ENCODE measurements at places on chromosomes 1 and 21.

DNA sequence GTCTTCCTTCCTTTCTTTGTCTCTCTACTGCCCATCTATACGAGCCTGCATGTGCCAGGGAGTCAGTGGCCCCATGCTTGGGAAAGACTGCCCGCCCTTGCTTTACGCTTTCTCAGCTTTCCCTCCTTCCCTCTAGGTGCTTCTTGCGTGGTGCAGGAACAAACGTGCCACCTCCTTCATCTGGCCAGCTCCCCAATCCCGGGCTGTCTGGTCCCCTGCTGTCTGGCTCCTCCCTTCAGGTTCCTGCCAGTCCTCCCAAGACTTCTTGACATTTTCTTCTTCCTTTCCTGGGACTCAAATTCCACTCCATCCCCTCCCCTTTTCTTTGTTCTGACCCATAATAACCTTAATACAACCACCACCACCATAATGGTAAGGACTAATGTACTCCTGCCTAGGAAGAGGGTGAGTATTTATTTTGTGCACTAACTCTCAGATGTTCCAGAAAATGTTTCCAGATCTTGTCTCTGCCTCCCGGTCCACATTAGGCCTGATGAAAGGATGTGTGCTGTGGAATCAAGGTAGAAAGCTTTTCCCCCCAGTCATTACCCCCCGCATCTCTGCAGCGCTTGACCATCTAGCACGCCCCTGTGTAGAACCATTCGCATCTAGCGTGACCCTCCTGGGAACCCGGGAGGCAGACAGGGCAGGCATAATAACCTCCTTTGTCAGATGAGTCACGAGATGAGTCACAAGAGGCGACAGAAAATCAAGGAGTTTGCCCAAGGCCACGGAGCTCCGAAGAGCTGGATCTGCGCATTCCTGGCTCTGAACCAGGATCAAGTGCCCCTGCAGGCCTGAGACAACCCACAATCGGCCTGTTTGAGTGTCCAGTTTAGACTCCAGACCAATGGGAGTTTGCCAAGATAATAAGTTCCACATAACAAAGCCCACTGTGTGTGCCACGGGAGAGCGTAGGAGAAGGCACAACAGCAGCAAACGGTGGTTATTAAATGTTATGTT lies 60.1 kb upstream of the NEK2 start:
- DNase-seq: no peak

GRCh38 chr1:245677461-245678240 lies 522.9 kb downstream of the KIF26B start:
- DNase-seq: no peak

- DNase-seq: no peak
Observed at GRCh38 chr1:213362598-213362997, 311.6 kb downstream of the RPS6KC1 start.

- no peak for DNase-seq
Observed at GRCh38 chr1:223609977-223610376, 55.5 kb downstream of the CAPN8 start.

GRCh38 chr1:204936765-204937164 lies 66.1 kb downstream of the NFASC start:
- no peak for DNase-seq

DNA sequence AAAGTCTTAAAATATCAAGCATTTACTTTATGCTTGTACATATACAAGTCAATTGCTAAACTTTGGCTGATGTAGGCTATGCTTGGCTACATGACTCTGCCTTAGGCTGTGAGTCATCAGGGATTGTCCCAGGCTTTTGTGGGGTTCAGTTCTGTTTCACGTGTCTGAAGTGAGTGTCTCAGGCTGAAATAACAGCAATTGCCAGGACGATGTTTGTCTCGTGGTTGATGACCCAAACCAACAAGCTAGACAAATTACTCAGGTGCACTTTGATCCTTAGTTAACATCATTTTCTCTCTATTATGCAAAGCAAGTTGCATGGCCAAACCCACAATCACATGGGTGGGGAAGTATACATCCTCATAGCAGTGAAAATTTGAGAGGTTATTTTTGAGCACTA lies 410.1 kb downstream of the BRINP3 start:
- no peak for DNase-seq

- DNase-seq: no peak
Observed at GRCh38 chr1:115332813-115333608, 5.0 kb downstream of the NGF start.

DNA sequence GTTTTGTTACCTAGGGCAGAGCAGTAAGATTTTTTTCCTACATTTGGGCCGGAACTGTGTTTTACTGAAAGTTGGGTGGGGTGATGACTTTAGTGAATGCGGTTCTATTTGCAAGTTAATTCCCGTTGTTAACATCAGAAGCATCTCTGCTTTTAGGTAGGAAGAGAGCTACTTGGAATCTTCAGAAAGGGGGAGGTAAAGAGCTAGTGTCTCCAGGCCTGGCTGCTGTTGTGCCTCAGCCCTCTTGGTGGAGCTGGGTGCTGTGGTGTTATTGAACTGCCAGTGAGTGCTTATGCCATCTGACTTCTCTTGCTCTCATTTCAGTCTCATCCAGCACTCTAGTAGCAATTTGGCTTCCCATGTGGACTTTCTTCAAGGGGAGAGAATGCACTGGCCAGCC lies 3.4 kb downstream of the KDM4A start:
- DNase-seq: no peak

- no peak for DNase-seq
Observed at GRCh38 chr1:235014756-235015155, 113.9 kb downstream of the TOMM20 start.

DNA sequence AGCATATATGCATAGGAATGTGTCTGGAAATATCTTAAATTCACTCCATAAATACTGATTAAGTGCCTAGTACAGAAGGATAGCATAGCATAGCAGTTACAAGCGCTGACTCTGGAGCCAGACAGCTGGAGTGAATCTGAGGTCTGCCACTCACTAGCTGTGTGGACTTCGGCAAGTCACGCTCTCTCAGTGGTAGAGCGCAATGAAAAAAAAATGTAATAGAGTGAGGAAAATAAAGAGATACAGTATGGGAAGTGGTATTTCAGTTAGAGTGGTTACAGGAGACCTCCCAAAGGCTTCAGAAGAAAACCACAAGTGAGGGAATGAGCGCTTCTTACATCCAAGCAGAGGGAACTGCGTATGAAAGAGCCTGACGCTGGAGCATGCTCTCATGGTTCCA lies 338.9 kb upstream of the PRMT6 start:
- DNase-seq: no peak

DNA sequence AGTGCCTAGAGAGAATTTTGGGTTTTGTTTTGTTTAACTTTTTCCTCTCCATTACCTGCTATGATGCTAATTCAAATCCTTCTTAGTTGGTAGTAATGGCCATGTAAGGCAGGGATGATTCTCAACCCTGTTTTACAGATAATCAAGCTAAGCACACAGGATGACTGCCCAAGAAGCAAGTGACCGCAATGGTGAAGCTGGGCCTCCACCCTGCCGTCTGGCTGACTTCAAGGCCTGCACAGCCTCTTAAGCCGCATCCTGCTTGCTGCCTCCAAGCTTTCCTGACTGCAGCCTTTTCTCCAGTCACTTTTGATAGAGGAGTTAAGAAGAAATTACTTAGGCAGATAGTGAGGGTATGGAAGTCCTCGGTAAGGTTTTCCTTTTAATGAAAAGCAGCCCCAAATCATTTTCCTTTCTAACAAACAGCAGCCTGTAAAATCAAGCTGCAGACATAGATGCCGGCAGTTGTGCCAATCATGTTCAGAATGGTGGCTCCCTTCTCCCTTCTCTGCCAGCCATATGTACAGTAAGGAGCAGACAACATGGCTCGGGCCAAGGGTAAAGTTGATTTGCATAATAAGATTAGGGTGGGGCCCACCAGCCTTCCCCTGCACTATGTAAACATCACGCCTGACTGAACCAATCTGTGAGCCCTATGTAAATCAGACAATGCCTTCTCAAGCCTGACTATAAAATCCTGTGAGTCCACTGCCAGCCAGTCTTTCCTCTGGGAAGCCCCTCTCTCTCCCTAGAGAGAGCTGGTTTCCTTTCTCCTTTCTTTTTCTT lies 8.8 kb upstream of the CTBS start:
- DNase-seq: no peak

DNA sequence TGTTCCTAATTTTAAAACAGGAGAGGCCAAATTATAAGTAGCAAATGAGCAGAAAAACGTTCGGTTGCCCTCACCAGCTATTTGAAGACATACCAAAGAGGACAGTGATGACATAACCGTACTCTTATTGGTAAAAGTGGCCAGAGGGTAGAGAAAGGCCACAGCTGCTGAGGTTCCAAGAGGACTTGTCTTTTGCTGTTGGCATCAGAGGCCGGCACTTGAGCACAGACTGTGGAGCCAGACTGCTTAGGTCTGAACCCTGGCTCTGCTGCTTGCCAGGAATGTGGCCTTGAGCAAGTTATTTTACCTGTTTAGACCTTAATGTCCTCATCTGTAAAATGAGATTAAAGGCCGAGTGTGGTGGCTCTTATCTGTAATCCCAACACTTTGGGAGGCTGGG lies 14.9 kb downstream of the ETV3L start:
- DNase-seq: no peak

GRCh38 chr21:30439975-30440374 lies at the start of gene KRTAP15-1:
KRTAP15-1 (plus strand) TSS chr21:30440275; CDS start chr21:30440328, 53 bp downstream.
- DNase-seq: no peak

DNA sequence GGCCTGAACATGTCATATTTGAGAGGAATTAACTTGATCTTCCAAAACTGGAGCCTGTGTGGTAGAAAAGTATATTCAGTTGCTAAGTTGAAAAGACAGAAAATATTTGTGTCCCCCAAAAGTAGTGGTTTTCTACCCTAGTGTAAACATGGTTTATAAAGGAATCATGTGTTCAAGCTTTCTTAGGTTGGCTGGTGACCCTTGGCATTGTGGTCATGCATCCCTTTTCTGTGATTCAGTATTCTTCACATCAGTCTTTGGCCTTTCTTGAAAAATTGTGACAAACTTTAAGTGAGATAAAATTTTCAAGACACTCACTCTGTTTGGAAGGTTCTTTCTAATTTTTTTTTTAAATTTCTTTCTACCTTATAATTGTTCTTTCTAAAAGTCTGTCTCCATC lies 193.2 kb downstream of the DHRS3 start:
- no peak for DNase-seq

- no peak for DNase-seq
Observed at GRCh38 chr21:30979054-30979453, 59.2 kb downstream of the KRTAP19-8 start.

DNA sequence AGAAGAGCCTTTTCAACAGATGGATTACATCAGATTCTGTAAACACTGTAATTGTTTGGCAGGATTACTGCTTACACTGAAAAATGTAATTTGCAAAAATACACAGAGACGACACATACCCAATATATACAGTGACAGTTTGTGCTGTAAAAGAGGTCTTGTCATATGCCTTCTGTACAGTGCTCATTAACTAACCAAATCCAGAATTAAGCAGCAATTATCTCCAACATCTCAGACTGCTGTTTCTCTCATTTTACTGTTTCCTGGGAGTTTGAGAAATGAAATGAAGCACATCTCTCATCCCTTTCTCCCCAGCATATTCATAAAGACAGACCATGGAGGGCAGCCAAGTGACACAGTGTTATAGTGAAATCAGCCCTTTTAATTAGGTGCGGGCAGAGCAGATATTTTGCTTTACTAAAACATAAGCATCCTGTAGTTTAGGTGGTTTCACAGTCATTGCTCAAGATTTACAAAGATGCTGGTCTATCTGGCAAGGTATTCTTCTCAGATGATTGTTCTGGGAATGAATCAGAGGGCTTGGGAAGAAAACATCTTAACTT lies 618.4 kb upstream of the USP24 start:
- no peak for DNase-seq

DNA sequence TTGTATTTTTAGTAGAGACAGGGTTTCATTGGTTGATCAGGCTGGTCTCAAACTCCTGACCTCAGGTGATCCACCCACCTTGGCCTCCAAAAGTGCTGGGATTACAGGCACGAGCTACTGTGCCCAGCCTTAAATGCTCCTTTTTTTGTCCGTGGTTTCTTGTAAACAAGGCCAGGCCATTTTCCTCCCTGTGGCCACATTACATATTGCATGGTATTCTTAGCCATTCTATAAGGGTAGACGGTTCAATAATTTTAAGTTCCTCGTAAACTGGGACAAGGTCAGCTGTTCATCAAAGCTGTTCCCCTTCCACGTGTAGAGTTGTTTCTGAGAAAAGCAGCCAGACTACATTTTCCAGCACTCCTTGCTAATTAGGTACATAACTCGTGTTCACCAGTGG lies 10.3 kb upstream of the LUZP1 start:
- DNase-seq: no peak

DNA sequence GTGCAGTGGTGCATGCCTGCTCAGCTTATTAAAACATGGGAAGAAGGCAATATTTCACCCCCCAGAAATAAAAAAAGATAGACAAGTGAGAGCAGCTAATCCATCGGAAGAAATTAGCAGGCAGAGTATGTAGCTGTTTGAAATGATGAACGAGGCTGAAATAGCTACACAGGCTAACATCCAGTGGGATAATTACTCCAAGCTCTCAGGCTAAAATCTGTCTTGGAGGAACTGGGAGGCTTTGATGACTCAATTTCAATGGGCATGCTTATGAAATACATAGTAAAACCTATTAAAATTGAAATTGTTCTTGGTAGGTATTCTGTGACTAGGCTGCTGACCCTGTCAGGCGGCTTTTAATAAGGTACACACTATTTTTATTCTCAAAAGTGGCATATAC lies 84.1 kb upstream of the RRP15 start:
- no peak for DNase-seq

DNA sequence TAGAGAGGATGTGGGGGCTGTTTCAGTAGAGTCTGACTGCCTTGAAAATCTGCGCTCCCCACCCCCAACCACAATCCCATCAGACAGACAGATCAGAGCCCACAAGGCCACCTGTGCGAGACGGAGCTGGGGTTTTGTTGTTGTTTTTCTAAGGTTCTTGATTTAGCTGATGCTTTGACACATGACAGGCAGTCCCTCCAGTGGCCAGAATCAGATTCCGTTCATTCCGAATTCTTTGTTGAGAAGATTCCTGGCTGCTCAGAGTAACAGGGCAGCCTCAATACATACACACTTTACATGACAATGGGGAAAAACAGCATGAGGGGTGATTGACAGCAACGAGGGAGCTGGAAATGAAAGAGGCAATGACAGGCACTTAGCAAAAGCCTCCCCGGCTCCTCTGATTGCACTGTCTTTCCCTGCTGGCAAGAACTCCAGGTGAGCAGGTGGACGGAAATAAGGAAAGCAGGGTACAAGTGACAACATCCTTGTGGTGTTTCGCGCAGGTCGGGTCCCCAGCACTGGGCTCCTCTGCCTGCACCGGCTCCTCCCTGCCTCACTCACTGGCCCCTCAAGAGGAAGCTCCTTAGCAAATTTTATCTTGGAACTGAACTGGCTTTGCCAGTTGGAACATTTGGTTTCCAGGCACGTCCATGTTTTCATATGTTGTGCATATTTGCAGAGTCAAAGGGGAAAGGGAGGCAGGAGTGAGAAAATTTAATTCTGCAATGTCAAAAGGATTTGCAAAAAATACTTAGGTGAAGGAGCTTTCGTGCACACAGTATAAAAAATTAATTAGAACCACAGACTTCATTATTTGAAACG lies 148.7 kb downstream of the PGBD5 start:
- DNase-seq: no peak

DNA sequence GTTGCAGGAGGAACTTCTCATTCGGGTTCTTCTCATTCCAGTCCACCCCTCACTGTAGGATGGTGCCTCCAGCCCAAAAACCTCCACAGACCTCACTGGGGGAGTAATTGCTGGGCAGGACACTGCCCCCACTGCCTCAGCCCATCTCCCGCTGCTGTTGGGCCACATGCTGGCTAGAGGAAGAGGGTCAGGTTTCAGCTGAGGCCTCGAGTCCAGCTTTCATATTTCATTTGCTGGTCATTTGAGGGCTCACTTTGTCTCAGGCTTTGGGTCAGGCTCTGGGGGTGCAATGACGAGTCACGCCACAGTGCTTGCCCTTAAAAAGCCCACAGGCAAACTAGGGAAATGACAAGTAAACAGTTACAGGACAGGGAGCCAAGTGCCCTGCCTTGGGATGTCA lies 9.3 kb downstream of the CDK18 start:
- no peak for DNase-seq
